ENCODE measurements at places on chromosomes 6 and 20.

DNA sequence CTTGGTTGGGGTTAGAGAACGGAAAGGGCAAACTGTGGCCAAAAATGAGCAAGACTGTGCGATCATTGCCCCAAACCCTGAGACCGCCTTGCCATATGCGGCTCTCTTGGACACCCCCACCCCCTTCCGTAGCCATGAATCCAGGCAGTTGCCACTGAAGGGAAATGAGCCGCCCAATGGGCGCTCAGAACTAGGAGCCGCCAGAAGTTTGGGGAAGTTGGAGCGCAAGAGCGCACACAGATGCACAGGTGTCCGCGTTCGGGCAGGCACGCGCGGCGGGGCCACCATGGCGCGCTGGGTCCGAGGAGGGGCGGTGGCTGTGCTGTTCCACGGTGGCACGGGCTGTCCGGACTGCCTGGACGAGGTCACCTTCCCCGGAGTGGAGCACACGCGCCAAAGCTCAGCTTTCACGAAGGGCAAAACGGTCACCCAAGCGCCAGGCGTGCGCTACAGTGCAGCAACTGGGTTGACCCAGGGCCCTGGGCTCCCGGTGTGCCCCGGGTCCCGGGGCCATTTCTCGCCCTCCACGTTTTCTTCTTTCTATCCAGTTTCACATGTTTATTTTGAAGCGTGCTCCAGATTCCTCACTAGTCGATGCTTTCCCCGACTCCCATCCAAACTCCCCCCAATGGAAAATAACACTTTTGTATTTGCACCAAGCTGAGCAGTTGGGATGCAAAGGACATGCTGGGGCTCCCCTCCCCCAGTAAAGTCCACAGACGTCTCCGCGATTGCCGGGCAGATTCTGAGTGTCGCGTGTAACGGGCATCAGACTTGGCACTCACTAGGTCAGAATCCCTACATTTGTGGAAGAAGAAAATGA is 906 bp upstream of the PDE10A start:
- DNase-seq = no peak

DNA sequence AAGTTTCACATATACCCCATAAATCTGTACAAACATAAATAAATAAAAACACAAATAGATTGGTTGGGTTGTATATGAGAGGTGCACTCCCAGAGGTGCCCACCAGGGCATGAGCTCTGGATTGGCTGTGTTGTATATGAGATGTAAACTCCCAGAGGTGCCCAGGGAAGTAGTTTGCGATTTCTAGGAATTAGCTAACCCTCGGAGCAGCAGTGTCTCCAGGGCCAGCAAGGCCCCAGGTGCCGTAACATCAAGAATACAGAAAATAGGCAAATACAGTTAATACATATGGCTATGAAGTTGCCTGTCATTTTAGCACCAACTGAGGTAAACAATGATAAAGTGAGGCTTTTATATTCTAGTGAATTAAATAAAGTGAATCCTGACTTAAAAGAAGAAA is 5.4 kb upstream of the GINM1 start:
- no peak for DNase-seq

- no peak for DNase-seq
Measured at GRCh38 chr6:46926481-46926880, 4.7 kb upstream of the ADGRF5 start.

GRCh38 chr6:46653439-46654195 is 842 bp downstream of the SLC25A27 start:
- no peak for DNase-seq

DNA sequence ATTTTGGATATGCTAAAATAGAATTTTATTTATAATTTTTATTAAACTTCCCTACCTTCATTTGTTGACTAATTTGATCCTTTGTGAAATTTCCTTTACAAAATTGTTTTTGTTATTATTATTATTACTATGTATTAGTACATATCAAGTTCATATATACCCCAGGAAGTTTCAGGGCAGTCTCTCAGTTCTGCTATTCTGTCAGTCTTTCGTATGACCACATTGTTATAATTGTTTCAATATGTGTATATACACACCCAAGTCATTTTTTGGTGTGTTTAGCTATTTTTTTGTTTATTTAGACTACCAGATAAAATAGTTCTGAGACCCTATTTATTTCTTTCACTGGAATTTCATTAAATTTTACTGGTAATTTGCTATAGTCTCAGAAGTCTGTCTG is 72.1 kb downstream of the NKAIN2 start:
- DNase-seq = no peak

- no peak for DNase-seq
Measured at GRCh38 chr6:108846101-108846500, 2.1 kb upstream of the ARMC2 start.

- DNase-seq = no peak
Measured at GRCh38 chr6:134619789-134620188, 301.9 kb upstream of the SGK1 start.

- no peak for DNase-seq
Measured at GRCh38 chr6:15063253-15063853, 182.5 kb upstream of the JARID2 start.

DNA sequence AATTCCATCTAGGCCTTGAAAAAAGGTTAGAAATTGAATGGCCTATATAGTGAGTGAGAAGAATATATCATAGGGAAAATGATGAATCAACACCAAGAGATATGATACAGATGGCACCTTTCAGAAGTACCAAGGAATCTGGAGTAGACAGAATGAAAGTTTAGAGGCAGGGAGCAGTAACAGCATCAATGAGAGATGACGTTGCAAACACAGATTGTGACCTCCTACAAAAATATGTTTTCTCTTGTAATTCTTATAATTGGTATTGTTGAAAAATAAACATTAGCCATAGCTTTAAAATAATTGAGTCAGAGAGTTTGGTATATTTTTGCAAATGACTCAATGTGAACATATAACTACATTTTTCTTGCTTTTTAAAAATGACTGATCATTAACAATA is 1223.1 kb upstream of the GJE1 start:
- DNase-seq = no peak

- no peak for DNase-seq
Measured at GRCh38 chr6:83031689-83032088, 34.0 kb downstream of the UBE3D start.

GRCh38 chr6:8242885-8243284 is 140.5 kb upstream of the EEF1E1 start:
- no peak for DNase-seq

DNA sequence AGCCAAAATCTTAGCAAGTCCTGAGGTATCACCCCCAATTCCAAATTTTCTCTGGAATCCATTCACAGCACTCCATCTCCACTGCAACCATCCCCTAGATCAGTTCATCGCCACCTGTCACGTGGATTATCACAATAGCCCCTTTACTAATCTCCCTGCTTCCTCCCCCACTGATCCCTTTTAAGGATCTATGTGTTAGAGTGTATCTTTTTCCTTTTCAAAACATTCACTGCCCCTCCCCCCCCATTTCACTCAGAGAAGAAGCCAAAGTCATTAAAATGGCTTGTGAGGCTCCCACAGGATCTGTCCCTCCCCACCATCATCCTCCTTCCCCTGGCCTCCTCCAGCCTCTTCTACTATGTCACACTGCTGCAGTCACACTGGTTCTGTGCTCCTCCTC is 18.4 kb upstream of the SPAG4 start:
- no peak for DNase-seq

- DNase-seq = no peak
Measured at GRCh38 chr6:37794825-37795224, 24.7 kb upstream of the ZFAND3 start.

DNA sequence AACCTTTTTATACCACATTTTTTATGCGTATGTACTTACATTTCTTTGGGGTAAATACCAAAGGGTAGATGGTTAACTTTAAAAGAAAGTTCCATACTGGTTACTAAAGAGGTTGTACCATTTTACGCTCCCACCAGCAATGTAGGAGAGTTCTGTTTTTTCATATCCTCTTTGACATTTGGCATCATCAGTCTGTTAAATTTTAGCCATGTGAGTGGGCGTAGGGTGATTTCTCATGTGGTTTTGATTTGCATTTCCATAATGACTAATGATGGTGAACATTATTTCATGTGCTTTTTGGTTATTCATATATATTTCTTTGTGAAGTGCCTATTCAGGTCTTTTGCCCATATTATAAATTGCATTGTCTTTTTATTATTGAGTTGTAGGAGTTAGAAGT is 194.2 kb downstream of the PRL start:
- no peak for DNase-seq

DNA sequence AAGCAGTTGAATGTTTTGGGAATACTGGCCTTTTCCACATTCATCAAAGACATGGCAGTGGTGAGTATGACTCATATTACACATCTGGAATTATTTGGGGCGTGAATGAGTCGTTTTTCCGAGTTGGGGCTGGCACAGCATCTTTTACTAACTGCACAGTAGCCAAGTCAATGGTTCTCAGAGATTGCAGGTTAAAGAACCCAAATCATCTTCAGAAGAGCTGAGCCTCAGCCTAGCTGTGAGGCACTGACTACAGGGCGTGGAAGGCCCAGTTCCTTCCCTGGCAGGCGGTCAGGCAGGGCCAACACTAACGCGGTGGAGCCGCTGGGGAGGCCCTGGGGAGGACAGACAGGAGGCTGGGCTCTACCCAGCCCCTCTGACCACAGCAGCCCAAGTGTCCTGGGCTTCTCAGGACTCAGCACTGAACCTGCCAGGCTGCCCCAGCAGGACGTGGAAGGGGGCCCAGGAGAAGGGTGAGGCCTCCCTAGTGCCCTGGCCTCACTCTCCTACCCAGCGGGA is 20.1 kb upstream of the HELZ2 start:
- DNase-seq = no peak

DNA sequence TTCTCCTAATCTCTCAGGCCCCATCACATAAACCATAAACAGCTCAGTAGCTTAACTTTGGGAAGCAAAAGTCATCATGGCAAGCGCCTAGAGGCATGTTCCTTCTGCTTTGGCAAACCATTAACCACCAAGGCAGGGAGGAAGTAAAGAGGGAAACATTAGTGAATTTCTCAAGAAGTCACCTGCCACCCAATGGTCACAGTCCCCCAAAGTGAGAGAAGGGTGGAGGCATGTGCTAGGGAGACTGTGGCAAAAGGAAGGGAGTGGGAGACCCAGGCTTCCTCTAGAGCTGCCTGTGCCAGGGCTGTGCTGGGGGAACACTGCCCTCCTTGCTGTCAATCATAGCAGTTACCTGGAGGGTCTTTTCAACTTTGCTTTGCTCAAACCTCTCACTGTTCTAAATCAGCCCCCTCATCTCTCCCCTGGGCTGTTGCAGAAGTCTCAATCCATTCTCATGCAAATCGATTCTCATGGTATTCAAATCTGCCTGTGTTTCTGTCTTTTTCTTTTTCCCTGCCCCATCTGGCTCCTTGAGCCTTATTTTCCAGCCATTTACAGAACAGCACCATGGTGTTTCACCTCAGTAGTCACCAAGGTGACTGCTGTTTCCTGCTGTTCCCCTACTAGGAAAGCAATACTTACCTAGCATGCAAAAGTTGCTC is 1.8 kb upstream of the RNF24 start:
- no peak for DNase-seq

DNA sequence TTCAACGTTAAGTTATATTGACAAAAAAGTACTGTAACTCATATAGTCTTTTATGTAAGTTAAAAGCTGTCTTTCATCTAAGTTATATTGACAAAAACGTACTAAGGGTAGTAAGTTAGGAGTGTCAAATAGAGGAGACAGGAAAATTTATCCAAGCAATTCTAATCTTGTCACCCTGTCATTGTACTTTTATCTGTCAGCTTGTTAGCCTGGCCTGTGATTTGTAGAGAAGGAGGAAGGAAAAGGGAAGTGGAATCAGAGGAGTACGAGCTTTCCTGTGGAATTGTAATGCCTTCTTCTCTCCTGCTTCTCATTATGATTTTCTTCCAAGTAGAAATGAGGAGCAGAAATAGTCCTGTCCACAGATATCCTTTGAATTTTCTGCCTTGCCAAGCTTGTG is 18.8 kb downstream of the KCTD20 start:
- DNase-seq = no peak

GRCh38 chr6:35305117-35305516 is 7.5 kb downstream of the DEF6 start:
- DNase-seq = no peak

GRCh38 chr6:125232466-125232865 is 69.3 kb downstream of the HDDC2 start:
- no peak for DNase-seq

GRCh38 chr6:52352239-52353018 is 9.5 kb upstream of the PAQR8 start:
- DNase-seq = no peak

GRCh38 chr6:14470671-14471070 is 353.1 kb downstream of the CD83 start:
- no peak for DNase-seq

- DNase-seq = no peak
Measured at GRCh38 chr6:148502773-148503135, 160.1 kb downstream of the SASH1 start.

DNA sequence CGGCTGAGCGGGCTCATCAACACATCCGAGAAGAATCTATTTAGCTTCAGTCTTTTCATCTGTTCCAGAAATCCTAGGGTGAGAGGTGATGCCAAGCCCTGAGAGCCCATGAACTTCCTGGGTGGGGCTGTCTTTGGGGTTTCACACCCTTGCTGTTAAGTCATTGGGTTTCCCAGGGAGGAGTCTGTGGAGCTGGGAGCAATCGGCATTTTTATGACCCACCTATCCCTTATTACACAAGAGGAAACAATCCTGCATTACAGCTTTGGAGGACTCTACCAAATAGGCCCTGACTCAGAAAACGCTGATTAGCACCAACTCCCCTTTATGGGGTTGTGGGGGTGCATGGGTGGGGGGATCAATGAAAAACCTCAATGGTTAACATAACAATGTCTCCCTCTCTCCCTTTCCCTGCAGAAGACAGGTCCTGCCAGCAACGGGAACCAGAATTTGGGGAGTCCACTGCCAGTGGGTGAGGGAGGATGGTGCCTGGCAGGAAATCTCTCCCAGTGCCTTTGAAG is 46.3 kb downstream of the EZR start:
- no peak for DNase-seq

DNA sequence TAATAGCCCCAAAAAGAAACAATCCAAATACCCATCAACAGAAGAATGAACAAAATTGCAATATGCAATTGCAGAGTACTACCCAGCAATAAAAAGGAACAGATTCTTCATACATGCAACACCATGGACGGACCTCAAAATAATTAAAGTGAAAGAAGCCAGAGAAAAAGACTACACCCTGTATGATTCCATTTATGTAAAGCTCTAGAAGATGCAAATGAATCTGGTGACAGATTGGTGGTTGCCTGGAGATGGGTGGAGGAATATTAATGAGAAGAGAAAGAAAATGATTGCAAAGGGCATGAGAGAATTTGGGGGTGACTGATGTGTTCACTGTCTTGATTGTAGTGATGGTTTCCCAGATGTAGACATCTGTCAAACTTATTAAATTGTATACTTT is 51.8 kb downstream of the HECA start:
- no peak for DNase-seq

DNA sequence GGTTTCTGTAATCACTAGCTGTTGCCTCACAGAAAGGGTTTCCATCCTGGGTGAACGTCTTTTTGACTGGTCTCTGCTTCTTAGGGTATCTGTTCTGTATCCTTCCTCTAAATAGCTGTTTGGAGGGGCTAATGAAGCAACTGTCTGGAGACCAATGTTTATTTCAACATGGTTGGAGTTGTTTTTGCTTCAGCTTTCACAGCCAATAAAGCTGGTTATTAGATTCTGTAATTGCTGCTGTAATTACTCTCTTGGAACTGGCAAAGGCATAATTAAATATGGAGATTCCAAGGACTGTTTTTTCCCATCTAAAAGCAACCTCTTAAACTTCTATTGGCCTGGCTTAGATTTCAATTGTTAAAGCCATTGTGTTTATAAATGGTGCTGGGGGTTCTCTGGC is 31.9 kb downstream of the CHMP4B start:
- no peak for DNase-seq

- no peak for DNase-seq
Measured at GRCh38 chr6:21033084-21033483, 498.8 kb downstream of the CDKAL1 start.
